ENCODE measurements at places on chromosomes 4 and X.

GRCh38 chrX:78455901-78456300 lies 128.5 kb upstream of the CYSLTR1 start:
- no peak for DNase-seq

- no peak for DNase-seq
Measured at GRCh38 chrX:2299871-2300270, 200.9 kb downstream of the DHRSX start.

- DNase-seq: no peak
Measured at GRCh38 chr4:152258804-152259708, 276.8 kb downstream of the FBXW7 start.

DNA sequence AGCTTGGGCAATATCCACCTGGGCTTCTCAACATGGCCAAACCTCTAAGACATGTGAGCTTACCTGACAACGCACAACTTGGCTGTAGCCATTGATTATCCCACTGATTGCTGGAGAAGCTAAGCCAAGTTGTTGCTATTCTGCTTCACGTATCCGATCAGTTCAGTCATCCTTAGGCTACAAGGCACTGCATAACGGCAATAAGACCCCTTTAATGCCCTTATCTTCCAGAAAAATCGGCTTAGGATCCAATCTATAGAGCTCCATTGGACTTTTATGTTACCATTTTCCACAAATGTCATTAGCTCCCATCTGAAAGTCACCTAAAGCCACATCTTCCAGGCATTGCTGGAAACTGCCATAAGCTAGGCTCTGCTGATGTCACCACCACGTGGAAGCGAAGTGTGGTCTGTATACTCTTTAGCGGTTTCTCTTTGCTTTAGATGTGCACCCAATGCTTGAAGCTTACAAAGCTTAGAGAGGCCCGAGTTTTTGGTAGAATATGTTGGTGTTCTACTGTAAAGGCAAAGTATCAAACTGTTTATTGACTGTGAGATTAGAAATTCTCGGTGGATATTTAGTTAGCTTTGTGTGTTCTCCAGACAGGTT lies 163.1 kb downstream of the CPE start:
- no peak for DNase-seq

- no peak for DNase-seq
Measured at GRCh38 chrX:72128881-72129280, 2.8 kb downstream of the RTL5 start.

- no peak for DNase-seq
Measured at GRCh38 chr4:39085891-39086290, 23.9 kb downstream of the KLHL5 start.

DNA sequence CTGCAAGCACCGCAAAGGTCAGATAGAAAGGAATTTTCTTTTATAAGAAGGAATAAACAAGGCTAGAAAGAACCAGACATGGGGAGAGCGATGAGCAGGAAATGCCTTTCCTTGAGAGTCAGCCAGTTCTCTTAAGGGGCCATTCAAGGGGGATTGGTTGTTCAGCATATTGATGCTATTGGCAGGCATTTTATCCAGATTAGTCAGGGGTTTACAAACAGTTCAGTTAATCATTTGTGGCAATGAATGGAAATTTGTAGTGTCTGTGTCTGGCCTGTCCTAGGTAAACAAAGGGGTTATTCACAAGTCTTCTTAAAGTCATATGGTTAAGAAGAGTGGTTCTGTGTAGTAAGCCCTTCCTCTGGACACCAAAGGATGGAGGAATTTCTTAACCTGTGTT lies 184.7 kb upstream of the FRMPD4 start:
- DNase-seq: peak; percentile 32

- no peak for DNase-seq
Measured at GRCh38 chr4:80713409-80713808, 317.1 kb upstream of the BMP3 start.

DNA sequence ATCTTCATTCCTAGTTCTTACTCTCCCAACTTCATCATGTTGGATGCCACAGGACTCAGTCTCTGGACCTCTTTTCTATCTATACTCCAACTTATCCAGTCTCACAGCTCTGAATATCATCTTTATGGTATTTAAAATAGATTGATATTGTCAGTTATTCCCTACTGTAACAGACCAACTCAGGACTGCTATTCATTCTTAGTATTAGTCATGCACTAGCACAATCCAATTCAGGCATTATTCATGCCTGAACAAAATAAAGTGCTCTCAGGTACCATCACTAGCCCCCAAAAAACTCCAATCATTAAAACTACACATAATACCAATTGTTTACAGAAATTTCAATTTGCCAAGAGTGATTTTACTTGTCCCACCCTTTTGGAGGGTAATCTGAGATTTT lies 37.7 kb downstream of the FRYL start:
- no peak for DNase-seq

DNA sequence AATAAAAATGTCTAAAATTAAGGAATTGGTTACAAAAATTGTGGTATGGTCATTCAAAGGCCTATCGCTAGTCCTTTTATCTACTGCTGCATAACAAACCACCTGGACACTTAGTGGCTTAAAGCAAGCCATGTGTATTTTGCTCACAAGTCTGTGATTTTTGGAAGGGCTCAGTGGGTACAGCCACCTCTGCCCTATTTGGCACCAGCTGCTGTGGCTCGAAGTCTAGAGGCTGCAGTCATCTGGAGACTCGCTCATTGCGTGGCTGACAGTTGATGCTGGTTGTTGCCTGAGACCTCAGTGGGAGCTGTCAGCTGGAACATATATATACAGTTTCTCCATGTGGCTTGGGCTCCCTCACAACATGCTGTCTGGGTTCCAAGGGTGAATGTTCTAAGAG lies 60.8 kb upstream of the MID1 start:
- DNase-seq: no peak

DNA sequence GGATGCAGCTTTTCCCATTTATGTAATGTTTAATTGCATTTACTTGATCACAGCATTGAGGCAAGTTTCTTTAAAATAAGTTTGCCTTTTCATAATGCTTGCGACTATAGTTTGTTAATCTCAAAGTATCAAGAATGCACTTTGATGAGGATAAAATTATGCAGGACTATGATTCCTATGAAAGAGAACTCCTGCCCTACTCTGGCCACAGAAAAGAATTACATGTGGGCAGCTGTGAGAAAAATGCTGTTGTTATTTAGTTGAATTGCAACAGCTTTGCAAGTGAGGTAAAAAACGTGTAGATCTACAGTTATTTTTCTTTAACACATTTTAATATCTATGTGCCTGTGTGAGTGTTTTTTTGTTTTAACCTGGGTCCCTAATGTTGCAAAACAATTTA lies 12.5 kb upstream of the OSTC start:
- DNase-seq: no peak

DNA sequence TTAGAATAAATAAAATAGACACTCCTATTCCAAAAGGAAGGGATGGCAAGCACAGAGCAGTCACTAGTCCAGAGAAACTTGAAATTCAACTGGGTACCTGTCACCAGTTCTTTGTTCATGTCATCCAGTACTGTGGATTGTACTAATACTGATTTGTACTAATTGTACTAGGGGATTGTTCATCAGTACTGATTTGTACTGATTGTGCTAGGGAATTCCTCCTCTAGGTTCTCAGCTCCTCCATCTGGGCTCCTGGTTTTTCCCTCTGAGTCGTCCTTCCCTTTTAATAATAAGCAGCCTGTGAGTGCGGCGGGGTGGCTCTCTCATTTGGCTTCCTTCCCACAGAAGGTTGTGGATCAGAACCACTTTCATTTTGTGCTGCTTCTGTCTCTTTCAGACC lies 31.0 kb upstream of the SOD3 start:
- no peak for DNase-seq

DNA sequence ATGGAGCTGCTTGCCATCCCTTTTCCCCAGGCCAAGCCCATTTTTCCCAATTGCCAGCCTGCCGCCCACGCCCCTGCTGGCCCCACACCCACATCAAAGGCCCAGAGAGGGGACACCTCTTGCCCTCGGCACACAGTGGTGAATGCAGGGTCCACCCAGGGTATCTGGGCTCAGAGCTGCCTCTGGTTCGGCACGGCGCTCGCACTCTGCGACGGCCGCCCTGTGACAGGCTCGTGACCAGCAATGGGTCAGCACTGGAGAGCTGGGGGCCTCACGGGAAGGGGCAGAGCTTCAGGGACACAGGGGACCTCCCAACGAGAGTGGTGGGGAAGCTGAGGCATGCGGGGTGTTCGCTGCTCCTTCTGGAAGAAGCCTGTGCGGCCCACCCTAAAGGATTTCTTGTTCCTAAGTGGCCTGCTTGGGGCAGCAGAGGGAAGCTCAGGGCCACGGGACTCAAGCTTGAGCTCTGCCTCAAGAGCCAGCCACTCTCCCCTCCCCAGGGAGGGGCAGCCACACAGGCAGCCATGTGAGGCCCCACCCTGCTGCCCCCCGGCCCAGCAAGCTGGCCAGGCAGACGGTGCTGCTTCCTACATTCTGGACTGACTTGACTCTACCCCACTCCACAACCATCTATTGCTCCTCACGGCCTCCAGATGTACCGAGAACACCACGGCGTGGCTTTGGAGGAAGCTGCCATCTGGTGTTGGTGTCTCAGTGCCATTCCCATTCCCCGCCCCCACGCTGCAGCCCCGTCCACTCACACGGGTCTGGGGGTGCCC lies 73.7 kb downstream of the ABLIM2 start:
- no peak for DNase-seq

GRCh38 chr4:38509551-38509950 lies 154.4 kb upstream of the KLF3 start:
- no peak for DNase-seq

DNA sequence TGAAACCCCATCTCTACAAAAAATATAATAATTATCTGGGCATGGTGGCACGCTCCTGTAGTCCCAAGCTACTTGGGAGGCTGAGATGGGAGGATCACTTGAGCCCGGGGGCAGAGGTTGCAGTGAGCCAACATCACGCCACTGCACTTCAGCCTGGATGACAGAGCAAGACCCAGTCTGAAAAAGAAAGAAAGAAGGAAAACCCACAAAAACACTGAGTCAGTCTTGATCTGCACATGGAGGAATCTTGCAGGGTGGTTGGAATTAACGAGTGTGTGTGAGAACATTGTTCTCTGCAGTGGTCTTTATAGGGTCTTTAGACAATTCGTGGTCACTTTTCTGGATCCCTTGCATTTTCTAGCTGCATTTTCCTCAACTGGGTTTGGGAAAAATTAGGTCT lies 23.2 kb downstream of the ADD1 start:
- DNase-seq: no peak

GRCh38 chr4:121597346-121597934 lies 99.3 kb downstream of the ANXA5 start:
- no peak for DNase-seq

GRCh38 chrX:52425775-52426174 lies 57.0 kb downstream of the XAGE2 start:
- no peak for DNase-seq

DNA sequence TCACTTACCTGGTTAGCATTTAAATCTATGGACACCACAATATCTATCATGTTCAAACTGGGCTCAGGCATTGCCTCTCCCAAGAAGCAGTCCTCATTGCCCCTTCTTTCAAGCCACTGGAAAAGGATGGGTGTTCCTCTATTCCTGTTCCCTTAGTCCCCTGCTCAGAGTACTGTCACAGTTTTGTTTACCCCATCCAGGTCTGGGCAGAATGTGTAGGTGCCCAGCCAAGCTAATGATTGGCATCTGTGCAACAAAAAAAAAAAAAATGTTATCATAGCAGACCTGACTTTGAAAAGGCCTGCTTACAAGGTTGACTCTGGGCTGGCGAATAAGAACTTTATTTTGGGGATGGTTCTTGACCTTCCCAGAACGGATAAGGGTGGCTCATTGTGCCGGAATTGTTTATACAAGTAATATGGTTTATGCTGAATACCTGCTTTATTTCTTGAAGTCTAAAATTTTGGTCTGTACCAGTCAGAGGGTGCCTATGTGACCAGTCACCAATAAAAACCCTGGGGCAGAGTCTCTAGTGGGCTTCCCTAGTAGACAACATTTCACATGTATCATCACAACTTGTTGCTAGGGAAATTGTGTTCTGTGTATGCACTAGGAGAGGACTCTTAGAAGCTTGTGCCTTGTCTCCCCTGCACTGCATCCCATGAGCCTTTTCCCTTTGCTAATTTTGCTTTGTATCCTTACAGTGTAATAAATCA lies 47.9 kb downstream of the JADE3 start:
- no peak for DNase-seq

DNA sequence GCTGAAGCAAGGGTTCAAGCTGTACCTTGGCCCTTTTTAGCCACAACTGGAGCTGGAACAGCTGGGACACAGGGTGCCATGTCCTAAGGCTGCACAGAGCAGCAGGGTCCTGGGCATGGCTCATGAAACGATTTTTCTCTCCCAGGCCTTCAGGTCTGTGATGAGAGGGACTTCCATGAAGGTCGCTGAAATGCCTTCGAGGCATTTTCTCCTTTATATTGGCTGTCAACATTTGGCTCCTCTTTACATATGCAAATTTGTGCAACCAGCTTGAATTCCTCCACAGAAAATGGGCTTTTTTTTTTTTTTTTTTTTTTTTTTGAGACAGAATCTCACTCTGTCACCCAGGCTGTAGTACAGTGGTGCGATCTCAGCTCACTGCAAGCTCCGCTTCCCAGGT lies 430.8 kb downstream of the PCDH11X start:
- DNase-seq: peak; percentile 23

DNA sequence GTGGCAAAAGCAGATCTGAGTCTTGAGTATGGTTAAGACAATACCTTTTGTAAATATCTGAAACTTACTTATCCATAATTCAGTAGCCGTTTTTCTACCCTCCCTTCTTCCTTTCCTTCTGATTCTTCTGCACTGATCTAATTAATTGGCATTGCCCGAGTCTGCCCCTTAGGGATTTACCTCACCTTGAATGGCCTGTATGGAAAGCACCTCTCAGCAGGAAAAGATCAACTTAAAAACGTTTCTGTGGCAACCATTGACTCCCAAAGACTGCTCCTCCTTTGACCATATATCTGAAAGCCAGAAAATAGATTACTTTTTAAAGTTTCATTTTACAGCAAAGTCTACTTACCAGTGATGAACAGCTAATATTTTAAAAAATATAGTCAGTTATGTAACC lies 496.5 kb upstream of the LCORL start:
- DNase-seq: no peak

GRCh38 chr4:4918067-4918466 lies 58.6 kb downstream of the MSX1 start:
- DNase-seq: no peak

DNA sequence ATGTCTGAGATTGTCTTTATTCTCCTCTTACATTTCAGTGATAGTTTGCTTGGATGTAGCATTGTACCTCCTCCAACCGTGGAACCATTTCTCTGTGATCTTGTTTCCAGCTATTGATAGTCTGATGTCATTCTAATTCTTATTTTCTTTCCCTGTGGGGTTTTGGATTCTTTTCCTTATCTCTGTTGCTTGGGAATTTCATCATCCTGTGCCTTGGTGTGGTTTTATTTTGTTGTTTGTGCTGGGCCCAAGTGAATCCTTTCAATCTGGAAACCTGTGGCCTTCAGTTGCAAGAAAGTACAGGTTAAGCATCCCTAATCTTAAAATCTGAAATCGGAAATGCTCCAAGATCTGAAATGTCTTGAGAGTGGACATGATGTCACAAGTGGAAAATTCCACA lies 22.0 kb downstream of the MSX1 start:
- no peak for DNase-seq

DNA sequence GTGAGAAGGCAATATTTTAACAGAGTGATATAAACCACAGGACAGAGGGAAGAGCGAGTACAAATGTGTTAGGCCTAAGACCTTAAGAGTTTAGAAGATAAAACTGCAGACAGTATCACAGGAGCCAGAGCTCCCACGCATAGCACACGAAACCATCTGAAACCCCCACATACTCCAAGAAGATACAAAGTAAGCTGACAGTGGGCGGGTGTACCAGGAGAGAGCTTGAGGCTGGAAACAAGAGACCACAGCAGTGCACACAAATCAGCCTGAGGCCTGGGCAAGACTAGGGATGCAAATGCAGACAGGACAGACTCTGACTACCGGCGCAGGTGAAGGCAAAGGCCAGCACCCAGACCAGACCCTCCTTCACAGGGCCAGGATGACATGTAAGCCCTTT lies 54.1 kb upstream of the ARHGAP24 start:
- DNase-seq: no peak

Data from NT2/D1 (cell line).